GM04503 (cell line): ENCODE measurements at places on chromosomes 3 and 15.
A peak's percentile ranks its signal among the peaks of the same experiment; 100 is the strongest.

DNA sequence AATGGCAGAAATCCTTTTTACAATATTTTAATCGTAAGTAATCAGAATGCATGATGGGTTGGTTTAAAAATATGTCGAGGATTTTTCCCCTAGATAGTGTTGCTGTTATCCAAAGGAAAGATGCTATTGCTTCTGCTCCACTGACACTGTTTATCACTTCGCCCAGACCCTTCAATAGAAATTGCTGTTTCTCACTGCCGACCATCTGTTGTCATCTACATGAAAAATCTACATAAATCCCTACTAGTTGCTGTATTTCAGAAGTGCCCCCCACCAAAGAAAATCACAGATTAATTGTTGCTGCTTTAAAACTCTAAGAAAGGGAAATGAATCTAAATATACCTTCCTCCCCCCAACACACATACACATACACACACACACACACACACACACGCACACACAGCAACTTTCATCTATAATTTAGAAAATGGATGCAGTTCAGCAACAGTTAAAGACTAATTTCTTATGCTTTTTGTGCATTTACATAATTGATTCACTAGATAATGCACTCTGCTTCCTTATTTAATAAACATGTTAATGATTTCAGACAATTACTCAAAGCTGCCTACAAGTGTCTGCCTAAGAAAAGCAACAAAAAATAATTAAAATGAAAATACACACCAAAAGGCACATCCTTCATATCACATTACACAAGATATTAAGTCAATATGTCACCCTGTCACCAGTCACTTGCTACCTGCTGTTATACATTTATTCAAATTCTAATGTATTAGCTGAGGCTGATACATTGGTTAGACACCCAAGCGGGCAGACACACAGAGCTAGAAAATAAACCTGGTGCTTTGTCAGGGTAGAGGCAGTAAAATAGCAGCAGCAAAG lies 82.8 kb downstream of the RORA start:
- DNase-seq, result no peak

DNA sequence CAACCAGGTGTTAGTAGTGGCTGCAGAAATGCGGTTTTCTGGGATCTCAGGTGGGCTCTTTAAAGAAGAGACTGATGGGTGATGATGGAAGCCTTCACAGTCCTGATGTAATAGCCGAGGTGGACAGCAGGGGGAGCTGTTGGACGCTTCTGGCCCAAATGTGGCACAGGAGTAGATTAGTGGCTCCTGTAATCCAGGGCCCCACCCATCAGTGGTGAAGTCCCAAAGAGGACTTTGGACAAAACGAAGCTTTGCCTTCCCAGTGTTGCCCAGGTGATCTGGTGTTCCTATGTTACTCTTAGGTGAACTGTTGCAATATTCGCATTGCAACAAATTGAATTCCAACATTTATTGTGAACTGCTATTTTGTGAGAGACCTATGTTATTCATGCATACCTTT lies 31.8 kb upstream of the MYZAP start:
- DNase-seq, result no peak

DNA sequence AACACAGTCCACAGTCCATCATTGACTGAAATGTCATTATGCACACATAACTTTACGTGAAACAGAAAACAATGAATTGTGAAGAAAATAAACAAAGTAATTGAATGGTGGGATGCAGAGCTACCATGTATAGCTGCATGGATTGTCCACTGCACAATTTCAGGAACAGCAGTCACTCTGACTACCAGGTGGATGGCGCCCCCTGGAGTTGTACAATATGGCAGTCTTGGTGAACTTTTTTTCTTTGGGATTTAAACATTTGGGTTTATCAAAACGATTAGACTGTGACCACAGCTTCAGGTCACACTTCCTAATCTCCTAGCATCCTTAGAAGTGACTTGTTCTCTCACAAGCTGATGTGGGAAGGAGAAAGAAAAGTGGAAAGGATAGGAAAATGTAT lies 48.9 kb upstream of the TCF12 start:
- no peak for DNase-seq

GRCh38 chr15:31283043-31283442 lies 43.6 kb upstream of the KLF13 start:
- no peak for DNase-seq

- DNase-seq, result no peak
Observed at GRCh38 chr3:121073011-121073410, 165.0 kb downstream of the STXBP5L start.

GRCh38 chr3:133096900-133097613 lies 58.9 kb downstream of the TMEM108 start:
- DNase-seq, result no peak

DNA sequence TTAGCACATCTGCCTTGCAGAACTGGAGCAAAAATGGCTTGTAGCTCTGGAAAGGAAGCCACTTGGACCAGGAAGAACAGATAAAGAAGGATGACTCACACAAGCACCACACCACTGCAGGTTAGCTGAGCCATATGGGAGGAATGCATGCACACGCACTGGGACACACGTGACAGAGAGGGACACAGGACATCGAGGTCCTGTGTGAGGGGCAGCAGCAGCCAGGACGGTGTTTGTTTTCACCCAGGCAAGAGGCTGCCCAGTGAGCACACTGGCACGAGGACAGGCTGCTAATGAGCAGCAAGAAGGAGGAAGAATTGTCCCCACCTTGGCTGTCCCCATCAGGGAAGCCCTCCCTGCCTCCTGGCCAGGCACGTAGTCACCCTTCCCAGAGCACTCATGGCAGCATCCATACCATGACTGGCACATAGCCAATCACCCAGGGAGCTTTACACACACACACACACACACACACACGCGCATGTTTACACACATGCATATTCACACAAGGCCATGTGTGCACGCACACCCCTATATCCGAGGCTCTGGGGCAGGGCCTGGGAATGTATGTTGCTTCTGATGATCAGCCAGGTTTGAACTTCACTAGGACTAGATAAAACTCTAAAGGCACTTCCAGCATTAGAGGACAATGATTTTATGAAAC lies 24.0 kb upstream of the SPTBN5 start:
- peak; percentile 22 for DNase-seq

- DNase-seq, result no peak
Observed at GRCh38 chr3:20064796-20065564, 24.7 kb downstream of the KAT2B start.

DNA sequence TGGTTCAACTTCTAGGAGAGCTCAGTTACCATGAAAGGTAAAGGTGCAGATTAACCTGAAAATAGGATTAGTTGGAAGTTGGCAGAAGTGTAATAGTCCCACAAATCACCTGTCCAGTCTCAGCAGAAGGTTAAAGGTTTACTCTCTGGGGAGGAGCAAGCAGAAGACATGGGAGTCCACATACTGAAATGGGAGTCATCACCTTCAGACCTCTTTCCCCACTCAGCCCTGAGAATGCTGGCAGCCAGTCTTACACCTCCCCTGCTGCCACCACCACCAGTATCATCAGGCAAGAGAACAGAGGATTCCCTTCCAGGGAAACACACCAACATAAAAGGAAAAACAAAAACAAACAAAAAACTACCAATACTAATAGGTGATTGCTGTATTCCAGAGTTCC lies 13.8 kb upstream of the PLA2G4D start:
- no peak for DNase-seq

GRCh38 chr3:119570229-119570628 lies 9.1 kb upstream of the ADPRH start:
- DNase-seq, result no peak

DNA sequence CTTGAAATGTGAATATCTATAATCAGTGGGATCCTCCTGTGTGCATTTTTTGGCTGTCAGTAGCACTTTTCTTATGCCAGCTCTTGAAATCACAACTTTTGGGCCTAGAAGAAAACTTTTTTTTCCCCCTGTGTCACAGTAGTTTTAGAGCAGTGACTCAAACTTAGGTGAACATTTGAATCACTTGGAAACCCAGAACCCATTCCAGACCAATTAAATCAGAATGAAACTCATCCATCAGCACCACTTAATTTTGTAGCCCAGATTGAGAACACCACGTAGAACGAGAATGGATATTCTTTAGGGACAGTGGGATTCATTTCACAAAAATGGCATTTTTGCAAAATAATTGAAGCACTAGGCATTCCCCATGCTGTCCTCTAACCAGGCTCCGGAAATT lies 224.8 kb upstream of the NANOGP8 start:
- DNase-seq, result peak; percentile 47

GRCh38 chr3:172074032-172074431 lies 34.7 kb downstream of the FNDC3B start:
- no peak for DNase-seq

- no peak for DNase-seq
Observed at GRCh38 chr15:49031804-49032203, 14.4 kb downstream of the SECISBP2L start.

DNA sequence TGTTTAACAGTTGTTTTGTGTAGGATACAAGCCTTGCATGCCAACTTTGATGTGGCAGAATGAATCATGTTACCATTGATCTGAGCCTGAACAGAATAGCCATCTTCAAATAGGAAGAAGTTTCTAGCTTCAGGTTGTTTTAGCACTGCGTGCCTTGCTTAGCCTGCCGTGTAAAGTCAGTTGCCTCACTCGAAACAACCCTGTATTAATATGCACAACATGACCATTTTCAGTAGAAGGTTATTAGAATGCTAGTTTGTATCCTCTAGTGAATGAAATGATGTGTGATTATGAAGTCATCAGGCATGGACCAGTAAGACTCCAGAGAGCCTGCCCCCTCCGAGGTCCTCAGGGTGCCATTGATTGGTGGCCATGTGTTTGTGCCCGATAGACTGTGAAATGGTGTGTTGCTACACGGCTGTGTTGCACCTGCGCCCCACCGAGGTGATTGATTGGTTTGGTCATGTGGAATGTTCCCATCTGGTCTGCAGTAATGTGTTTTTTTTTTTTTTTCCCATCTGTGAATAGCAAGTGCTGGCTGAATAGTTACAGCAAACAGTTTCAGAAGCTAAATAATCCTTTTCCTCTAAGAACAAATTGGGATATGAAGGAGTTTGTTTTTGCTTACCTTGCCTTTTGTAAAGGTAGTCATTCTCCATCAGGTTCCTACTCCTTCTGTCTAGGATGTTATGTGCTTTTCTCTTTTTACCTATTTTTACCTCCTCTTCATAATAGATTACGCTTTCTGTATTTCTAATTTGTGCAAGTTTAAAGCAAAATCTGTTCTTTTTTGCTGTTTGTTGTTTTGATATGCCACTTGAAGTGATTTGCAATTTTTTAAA lies 214.9 kb downstream of the TCF12 start:
- DNase-seq, result no peak

GRCh38 chr3:123459862-123460261 lies 11.0 kb upstream of the ADCY5 start:
- no peak for DNase-seq

GRCh38 chr15:60396958-60397771 lies 621 bp downstream of the ANXA2 start:
- no peak for DNase-seq

- DNase-seq, result no peak
Observed at GRCh38 chr15:88627463-88627862, 6.3 kb downstream of the AEN start.

GRCh38 chr3:31247850-31248562 lies 284.7 kb upstream of the STT3B start:
- DNase-seq, result no peak

DNA sequence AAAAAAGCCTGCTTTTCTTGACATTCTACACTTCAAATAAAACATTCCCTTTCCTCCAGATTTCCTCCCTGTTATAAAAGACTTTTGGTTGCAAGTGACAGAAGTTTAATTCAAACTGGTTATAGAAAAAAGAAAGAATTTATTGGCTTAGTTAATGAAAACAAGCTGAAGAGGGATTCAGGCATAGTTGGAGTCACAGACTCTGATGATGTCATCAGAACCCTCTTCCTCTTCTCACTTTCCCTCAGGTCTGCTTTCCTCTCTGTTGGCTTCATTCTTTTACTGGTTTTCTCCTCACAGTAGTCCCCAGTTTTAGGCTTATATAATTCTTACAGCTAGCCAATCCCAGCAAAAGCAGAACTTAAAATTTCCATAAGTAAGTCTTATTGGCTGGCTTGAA lies 32.0 kb upstream of the MBNL1 start:
- DNase-seq, result no peak

DNA sequence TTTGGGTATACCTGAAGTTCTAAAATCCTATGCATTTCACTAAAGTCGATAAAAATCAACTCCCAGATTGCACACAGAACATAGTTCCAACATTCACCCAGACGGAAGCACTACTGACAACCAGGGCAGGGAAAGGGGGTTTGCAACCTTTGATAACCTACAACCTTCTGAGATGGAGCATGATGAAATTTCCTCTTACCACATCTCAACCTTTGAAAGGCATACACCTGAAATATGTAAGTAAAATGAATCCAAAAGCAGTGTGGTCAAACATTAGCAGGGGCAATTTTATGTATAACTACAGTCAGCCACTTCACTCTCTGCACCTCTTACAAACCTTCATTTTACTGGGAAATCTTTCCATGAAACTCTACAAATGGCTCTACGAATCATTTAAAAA lies 184.1 kb downstream of the FOXP1 start:
- DNase-seq, result no peak

DNA sequence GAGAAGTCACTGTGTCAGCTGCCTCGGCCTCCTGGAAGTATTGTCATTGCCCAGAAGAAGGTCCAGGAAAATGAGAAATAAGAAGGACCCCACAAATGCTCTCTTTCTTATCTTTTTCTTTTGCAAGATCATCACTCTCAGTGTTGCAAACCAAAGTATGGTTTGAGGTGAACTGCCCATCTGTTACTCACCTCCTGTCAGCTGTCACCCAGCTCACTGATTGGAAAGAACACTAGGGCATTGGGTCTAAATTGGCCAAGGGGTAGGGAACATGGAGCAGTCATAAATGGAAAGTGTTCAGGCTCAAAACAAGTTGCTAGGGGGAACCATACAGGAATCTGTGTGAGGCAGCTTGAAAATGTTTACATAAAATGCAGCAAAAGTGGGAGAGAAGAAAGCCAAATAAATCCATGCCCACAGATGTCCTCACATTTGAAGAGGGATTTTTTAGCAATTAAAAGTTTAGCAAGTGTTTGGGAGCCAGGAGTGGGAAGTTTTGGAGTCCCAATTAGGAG lies 431.2 kb upstream of the THBS1 start:
- no peak for DNase-seq

- no peak for DNase-seq
Observed at GRCh38 chr3:16203031-16203430, 28.6 kb downstream of the GALNT15 start.

- DNase-seq, result no peak
Observed at GRCh38 chr15:75479670-75480069, 28.2 kb upstream of the SIN3A start.

GRCh38 chr3:181457190-181457589 lies 254.5 kb upstream of the SOX2 start:
- no peak for DNase-seq
